ENCODE measurements at places on chromosomes 1 and 21. TPM values are rescaled to one million over a fixed set of nuclear protein-coding genes. Genes with fewer than 3 reads are reported as not detected.

The KRTAP19-1 gene
- not detected for total RNA-seq

The KMO gene
- 0.68 TPM for total RNA-seq

The FCGR3B gene
- not detected for total RNA-seq

The CTH gene
- total RNA-seq: 1.9 TPM

The RGL1 gene
- 0.61 TPM for total RNA-seq

The KCNH1 gene
- 1.9 TPM for total RNA-seq

The BCL2L15 gene
- 0.73 TPM for total RNA-seq

The TCEA3 gene
- total RNA-seq: 0.70 TPM

The FCER1G gene
- total RNA-seq: not detected

The LRRC3 gene
- 2.0 TPM for total RNA-seq

The USH2A gene
- not detected for total RNA-seq

The TNFRSF18 gene
- total RNA-seq: 0.09 TPM

The CLEC20A gene
- total RNA-seq: not detected

The PLA2G2D gene
- total RNA-seq: not detected

The AJAP1 gene
- not detected for total RNA-seq

The FCRL4 gene
- total RNA-seq: not detected

The CELA2A gene
- not detected for total RNA-seq

The NUP210L gene
- not detected for total RNA-seq
